ENCODE measurements at places on chromosomes 12 and 14. TPM values are rescaled to one million over a fixed set of nuclear protein-coding genes. Genes with fewer than 3 reads are reported as not detected.

Gene HSPB8
- 11.1 TPM for total RNA-seq

Gene GXYLT1
- total RNA-seq, result 14.6 TPM

Gene GLIPR1L2
- total RNA-seq, result 1.6 TPM

Gene MGST1
- 141 TPM for total RNA-seq

Gene MBIP
- total RNA-seq, result 9.0 TPM

Gene SOX5
- total RNA-seq, result not detected

Gene CCDC60
- total RNA-seq, result not detected

Gene ACSM4
- not detected for total RNA-seq

Gene TSPAN8
- not detected for total RNA-seq

Gene GYS2
- total RNA-seq, result not detected

Gene NEUROD4
- not detected for total RNA-seq

Gene SERPINA12
- total RNA-seq, result not detected

Gene CPNE6
- not detected for total RNA-seq

Gene SPTLC2
- 50.2 TPM for total RNA-seq

Gene RNASE2
- total RNA-seq, result not detected

Gene LIN7A
- total RNA-seq, result 1.0 TPM

Gene HOXC12
- not detected for total RNA-seq

Gene CCND2
- 4.9 TPM for total RNA-seq

Gene ANG
- 3.8 TPM for total RNA-seq

Gene RPS6KA5
- total RNA-seq, result under 0.01 TPM

Gene MANSC4
- total RNA-seq, result not detected

Gene ACACB
- total RNA-seq, result 1.0 TPM

Gene KRT79
- total RNA-seq, result not detected

Gene CCDC175
- total RNA-seq, result not detected

Gene COX8C
- not detected for total RNA-seq

Gene GZMH
- total RNA-seq, result not detected

Gene VRTN
- total RNA-seq, result not detected

Gene ACAD10
- 10.0 TPM for total RNA-seq

Gene DCN
- 441 TPM for total RNA-seq

Gene RFX4
- total RNA-seq, result not detected

Gene CLEC2A
- not detected for total RNA-seq

Gene OR10A7
- not detected for total RNA-seq

Gene STRN3
- total RNA-seq, result 44.2 TPM

Gene INSM2
- total RNA-seq, result not detected
